ENCODE measurements at places on chromosomes 16 and 17. TPM values are rescaled to one million over a fixed set of nuclear protein-coding genes. Genes with fewer than 3 reads are reported as not detected.

DNA sequence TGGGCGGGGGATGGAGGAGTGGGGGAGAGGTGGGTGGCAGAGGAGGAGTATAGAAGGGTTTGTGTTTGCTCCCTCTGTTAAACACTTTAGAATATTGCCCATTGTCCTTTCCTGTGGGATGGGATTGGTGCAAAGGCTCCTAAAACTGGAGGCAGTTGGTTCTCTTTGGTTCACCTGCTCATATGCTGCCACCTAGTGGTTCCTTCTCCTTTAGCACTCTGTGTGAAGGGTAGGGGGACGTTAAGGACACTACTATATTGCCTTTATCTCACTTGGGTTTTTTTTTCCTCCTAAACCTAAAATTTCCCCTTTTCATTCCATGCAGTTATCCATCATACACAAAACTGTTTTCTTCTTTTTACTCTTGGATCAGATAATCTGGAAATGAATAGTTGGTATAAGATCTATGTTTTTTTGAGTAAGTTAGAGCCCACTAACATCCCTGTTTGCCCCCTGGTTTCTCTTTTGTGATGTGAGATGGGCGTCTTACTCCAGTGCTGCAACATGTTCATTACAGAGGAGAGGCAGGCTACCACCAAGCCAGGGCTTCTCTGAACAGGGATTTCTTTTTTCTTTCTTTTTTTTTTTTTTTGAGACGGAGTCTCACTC is 23.8 kb downstream of the SNX11 start:
- H3K27ac ChIP-seq, result peak overlapping the region; percentile 2
- no peak overlapping the region for H3K4me3 ChIP-seq
- no peaks in the 10 kb centered on the region for H3K4me1 ChIP-seq
- DNase-seq, result peak; percentile 68

DNA sequence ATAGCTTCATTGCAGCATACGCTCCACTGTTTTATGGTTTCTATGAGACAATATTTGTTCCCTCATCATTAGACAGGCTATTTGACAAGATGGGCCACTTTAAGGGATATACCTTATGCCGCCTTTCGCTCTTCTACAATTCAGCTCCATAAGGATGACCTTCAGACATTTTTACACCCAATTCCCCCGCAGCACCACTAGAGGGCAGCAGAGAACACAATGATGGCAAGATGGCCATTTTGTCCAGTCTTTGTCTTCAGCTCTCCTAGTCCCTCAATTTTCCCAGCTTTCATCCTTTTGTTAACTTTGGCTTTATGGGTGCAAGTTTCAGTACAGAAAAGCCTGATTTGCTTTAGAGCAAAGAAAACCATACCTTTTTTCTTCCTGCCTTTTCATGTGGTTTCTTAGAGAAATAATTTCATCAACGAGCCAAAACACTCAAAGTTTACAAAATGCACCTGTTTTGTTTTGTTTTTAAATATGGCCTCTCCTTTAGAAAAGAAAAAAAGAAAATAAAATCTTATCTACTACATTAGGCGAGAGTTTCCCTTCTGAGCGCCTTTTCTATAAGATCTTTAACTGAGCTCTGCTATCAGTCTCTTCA is 355.3 kb downstream of the TOX3 start:
- no peaks in the 10 kb centered on the region for H3K4me1 ChIP-seq
- H3K4me3 ChIP-seq, result no peak overlapping the region
- no peak overlapping the region for H3K27ac ChIP-seq
- no peaks in the 10 kb centered on the region for H3K27me3 ChIP-seq
- DNase-seq, result peak; percentile 69

DNA sequence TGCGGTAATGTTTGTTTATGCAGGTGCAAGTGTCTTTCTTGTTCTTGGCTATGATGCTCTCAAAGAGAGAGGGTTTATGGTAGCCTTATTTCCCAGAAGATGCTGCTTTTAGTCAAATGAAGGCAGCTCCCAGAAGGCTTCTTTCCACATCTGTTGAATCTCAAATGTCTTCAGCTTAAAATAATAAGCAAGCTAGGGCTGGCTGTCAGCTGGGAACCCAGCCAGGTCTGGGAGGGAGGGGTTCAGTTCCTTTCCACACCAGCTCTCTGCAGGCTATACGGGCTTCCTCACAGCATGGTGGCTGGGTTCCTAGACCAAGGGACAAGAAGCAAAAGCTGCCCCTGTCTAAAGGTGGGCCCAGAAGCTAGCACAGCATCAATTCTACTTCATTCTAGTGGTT is 47.4 kb upstream of the ATF7IP2 start:
- no peaks in the 10 kb centered on the region for H3K27me3 ChIP-seq
- H3K4me1 ChIP-seq, result peaks cover 6% of the 10 kb centered on the region
- no peak for DNase-seq
- no peak overlapping the region for H3K27ac ChIP-seq

- DNase-seq, result peak; percentile 85
- H3K27ac ChIP-seq, result peak overlapping the region; percentile 99
- peaks cover 43% of the 10 kb centered on the region for H3K36me3 ChIP-seq
- H3K4me3 ChIP-seq, result peak overlapping the region; percentile 75
- H3K4me1 ChIP-seq, result peaks cover 81% of the 10 kb centered on the region
Observed at GRCh38 chr16:15961060-15961511, 11.7 kb downstream of the ABCC1 start.

SCGB1C2 gene
- total RNA-seq, result not detected

Data from activated CD4-positive, alpha-beta T cell treated with anti-CD3 and anti-CD28 coated beads for 36 hours (primary cell).